Sciatic nerve (tissue), 2 donors: ENCODE measurements at places on chromosomes 16 and 17.
A peak's percentile ranks its signal among the peaks of the same experiment; 100 is the strongest.

DNA sequence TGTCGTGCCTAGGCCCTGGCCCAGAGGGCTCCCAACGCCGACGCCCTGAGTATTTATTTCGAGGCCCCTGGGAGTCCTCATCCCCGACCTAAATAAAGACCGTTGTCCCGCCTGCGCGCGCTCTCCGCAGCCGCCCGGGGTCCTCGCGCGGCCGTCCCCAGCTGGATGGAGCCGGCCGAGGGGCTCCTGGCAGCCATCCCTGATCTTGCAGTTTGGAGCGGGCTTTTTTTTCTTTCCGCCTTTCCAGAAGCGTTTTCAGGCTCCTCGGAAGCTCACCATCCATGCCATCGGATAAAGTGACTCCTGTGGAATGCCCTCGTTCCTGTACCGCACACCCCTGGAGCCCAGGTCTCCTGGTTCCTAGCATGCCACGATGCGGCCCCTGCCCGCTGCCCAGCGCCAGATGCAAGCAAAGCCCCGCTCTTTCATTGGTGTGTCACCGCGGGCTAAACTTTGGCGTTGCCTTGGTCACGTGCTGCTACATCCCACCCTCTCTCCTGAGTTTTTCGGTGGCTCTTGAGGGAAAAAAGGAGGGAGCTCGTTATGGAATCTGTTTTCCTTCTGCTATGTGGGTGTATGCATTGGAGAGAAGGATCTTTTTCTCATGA lies 716 bp downstream of the TMEM94 start:
- peak; percentile 72 for DNase-seq

DNA sequence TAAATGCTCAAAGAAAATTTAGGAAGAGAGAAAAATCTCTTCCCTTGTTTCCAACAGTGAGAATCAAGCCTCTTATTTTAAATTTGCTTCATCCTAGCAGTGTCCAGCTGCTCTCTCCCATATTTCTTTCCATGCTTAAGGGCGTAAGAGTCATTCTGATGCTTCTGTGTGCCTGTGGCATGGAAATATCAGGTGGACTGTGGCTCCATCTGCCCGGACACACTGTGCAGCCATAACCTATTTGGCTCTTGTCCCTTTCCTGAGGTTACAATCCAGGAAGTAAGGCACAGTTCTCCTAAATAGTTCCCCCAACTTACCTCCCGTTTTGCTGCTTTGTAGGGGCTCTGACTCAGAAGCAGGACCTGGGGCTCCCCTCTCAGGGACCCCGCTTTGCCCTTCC lies 6.3 kb upstream of the KRT222 start:
- no peak for DNase-seq

GRCh38 chr17:71170070-71170469 lies 950.8 kb upstream of the SOX9 start:
- DNase-seq = no peak

- no peak for DNase-seq
Measured at GRCh38 chr16:27259710-27260109, 8.9 kb downstream of the NSMCE1 start.

DNA sequence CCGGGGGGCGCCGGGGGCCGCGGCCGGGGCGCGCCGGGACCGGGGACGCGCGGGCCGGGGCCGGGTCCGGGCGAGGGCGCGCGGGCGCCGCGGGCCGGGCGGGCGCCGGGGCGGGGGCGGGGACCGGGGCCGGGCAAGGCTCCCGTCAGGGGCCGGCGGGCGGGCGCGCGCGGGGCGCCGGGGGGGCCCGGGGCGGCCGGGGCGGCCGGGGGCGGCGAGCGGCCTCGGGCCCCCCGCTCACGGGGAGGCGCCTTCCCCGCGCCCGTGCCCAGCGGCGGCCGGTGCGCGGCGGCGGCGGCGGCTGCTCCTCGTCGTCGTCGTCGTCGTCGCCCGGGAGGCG lies 563 bp downstream of the ZCCHC14 start:
- no peak for DNase-seq

DNA sequence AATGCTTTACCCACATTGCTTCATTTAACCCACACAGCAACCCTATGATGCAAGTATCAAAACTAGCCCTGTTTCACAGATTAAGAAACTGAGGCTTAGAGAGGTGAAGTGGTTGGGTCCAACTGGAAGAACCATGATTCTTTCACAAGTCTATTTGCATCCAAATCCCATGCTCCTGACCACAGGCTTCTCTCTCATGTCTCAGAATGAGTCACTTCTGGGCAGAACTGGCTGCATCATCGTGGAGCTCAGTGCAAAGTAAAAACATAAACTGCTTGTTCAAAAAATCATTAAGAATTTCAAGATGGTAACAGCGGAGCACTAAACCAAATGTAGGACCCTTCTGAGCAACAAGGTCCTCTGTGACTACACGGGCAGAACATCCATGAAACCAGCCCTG lies 20.2 kb upstream of the CES1 start:
- no peak for DNase-seq

GRCh38 chr17:68868708-68869107 lies 86.5 kb downstream of the ABCA8 start:
- no peak for DNase-seq

DNA sequence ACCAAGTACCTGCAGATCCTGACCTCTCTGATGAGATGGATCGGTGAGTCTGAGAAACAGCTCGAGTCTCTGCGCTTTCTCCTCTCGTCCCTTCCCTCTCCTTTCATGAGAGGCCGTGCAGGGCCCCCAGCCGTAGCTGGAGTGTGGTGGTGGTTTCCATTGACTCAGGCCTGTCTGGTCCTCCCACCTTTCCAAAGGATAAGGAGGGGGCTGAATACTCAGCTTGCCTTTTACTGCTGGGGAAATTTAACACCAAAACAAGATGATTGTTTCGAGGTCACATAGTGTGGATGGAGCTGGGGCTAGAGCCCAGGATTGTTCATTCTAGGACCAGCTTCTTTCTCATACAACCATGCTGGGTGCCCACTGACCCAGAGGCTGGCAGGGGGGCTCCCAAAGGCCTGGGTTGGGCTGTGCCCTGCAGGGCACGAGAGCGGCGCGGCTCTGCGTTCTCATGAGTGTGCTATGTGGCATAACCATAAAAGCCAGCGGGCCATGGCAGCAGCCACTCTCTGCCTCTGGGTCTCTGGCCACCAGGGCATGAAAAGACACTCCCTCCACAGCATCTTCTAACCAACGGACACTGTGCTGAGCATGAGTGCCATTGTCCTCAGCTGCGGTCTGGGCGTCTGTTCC lies 39.8 kb downstream of the GRIN2C start:
- DNase-seq = no peak

DNA sequence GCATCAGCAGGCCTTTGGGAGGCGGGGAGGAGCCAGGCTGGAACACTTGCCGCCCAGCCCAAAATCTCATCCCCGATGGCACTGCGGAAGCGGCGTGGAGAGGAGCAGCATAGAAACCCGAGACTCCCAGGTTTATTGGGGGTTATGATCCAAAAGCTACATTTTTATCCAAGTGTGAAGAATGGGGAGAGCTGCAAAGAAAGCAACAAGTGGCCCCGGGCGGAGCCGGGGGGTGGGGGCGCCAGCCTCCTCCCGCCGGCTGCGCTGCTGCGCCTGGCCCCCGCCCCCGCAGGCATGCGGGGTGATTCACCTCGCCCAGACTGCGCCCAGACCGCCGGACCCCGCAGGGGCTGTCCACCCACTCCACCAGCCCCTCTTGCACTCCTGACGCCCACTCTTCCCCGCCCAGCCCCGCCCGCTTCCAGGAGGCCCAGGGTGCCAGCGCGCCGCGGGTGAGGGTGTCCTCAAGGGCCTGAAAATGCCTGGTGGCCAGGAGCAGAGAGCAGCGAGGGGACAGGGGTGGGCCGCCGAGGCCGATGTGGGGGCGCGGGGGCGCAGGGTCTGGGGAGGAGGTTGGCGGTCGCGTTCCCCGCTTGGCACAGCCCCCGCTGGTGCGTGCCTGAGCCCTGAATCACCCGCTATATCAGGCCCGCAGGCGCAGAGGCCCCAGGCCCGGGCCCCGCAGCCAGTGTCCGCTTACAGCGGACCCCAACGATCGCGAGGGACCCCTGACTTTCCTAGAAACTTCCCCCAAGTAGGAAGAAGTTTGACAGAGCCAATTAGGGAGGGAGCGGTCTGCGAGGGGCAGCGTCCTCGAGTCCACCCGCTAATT lies 1.3 kb downstream of the CAVIN1 start:
- DNase-seq = peak; percentile 76

DNA sequence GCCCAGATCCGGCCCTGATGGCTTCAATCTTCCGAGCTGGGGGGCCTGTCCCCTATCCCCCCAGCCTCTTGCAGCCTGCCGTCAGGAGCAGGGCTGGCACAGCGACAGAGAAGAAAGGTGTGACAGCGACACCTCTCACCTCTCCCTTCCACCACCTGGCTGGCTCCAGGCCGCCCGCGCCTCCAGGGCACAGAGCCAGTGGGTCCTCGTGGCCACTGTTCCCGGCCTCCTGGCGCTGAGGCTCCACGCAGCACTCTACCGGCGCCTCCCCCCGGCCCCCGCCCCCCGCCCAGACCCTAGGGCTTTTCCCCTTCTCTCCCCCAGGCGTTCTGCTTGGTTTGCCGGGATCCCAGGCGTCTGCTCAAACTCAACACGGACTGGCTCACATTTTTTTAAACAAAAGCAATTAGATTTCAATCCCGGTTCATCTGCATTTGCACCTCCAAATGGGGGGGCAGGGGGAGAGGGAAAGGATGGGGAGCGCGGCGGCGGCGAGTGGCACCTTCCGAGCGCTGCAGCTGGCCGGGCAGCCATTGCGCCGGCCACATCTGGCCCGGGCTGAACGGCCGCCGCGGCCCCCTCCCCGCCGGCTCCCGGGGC lies 12.8 kb upstream of the CBX8 start:
- no peak for DNase-seq
